ENCODE measurements at places on chromosomes 3 and 15.

DNA sequence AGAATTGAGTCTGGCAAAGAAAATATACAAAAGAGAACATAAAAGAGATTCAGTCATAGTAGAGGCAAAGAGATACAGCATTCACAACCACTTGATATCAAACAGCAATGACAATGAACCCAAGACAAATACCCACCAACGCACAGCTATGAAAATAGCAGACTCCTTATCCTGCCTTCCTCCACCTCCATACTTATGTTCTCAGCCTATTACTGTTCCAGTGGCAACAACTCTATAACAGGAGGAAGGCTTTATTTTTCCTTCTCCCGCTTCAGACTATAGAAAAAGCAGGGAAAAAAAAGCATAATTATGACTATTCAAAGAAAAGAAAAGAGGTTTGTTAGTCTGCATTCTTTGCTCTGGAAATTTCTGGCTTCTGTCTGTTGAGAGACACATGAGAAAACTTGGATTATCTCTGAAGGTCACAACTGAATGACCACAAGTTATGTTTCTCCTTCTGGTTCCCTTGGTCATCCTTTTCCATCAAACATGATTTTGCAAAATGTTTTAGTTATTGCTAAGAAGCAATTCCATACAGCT, 81.2 kb upstream of the PLXND1 start:
- no peak for DNase-seq

DNA sequence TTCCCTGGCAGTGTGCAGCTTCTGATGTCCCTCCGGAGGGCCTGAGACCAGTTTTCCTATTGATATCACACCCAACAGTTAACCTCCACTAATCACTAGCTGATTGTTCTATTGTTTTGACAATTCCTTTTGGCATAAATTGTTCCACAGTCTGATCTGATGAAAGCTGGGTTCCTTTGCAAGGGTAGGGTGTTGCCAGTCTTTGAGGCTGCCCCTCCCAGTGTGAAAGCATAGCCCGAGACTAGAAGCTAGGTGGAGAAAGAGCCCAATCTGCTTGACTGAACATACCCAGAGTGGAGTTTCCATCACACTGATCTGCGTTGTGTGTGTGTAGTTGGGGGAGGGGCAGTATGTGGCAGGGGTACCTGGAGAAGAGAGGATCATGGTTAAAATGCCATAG, 10.3 kb upstream of the PRICKLE2 start:
- no peak for DNase-seq

- DNase-seq = no peak
Measured at GRCh38 chr3:34650131-34650530, 851.7 kb downstream of the PDCD6IP start.

DNA sequence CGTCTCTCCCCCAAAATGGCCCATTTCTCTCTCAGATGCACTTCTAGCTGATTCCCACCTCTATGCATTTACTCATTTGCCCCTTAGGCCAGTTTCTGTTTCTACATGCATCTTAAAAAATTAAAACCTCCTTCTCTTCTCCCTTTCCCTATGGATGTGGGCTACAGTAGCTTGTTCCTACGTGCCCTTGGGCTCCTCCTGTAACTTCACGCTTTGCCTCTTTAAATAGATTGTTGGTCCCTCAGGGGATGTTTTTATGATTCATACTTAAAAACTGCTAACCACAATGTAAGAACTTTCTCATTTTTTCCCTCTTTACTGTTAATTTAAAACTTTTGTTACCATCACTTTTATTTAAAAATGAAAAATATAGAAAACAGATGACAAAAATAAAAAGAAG, 185.6 kb upstream of the MRPL3 start:
- DNase-seq = no peak

DNA sequence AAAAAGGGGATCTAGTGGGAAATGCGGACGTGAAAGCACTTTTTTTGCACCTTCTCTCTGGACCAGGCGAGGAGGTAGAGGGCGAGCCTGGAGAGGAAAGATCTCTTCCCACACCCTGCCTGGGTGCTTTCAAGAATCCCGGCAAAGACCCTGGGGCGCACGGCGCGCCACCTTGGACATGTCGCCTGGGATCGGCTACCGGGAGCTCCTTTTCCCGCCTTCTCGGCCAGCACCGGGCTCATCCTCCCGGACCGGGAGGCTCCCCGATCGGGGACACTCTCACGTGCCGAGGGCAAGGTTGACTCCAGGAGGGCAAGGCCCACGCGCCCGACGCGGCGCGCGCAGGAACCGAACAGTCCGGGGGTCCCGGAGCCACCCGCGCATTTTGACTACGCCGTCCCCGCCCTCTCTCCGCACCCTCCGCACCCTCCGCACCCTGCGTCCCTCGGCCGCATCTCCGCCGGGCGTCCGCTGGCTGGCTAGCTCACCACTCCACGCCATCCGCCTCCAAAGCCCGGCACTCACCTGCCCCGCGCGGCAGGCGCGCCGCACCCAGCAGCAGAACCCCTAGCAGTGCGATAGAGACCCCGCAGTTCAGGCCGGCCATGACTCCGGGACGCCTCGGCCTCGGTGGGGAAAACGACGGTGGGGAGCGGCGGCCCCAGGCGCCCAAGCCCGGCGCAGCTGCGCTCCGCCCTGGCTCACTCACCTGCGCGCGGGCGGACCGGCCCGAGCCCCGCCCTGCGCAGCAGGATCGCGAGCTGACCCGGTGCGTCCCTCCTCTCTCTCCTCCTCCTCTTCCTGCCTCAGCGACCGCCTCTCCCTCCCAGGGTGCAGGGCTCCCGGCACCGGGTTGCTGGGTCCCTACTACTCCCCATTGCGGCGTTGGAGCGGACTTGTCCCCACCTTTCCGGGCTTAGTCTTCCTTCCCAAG, at the start of gene CDCP1:
TSS of gene CDCP1 (minus strand) at position 698 of the 934 bp plus-strand sequence. CDS start at position 607, 91 bp downstream.
- no peak for DNase-seq

DNA sequence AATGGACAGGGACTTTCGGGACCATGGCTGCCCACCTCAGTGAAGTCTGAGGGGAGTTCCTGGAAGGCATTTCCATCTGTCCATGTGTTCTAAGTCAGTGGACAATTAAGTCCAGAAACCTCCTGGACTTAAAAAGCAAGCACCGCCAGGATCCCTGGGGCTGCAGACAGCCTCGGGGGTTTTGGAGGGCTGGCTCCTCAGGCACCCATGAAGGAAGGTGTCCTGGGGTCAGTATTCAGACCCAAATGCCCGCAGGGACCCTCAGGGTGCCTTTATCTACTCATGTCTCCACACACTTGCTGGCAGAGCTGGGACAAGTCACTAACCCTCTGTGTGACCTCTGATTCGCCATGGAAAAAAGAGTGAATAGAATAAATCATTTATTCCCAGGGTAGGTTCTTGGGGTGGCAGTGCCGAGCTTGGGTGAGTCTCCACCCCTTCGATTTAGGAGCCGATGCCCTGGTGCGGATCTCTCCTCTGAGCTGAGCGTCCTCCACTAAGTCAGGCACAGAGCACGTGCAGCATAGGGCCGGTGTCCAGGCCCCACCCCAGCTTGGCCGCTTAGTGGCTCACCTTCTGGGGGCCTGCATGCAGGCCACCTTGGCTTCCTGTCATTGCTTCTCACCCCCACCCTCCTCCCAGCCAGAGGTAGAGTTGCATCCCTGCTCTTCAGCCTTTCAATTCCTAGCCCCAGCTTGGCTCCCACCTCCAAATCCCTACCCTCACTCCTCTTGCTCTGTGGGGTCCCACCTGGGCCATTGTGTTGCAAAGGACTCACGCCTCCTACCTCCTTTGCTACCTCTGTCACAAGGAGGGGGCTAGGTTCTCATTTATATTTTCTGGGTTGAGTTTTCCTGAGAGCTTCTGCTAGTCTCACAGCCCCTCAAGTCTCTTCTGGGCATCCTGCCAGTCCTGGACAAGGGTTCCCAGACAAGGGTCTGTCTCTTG, 19.9 kb downstream of the SLC6A6 start:
- no peak for DNase-seq

DNA sequence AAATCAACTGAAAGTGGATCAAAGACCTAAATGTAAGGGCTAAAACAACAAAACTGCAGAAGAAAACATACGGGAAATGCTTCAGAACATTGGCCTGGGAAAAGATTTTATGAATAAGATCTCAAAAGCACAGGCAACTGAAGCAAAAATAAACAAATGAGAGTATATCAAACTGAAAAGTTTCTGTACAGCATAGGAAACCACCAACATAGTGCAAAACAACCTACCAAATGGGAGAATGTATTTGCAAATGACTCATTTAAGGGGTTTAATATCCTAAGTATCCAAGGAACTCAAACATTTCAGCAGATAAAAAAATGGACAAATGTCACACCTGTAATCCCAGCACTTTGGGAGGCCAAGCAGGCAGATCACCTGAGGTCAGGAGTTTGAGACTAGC, 489.1 kb downstream of the ROBO1 start:
- no peak for DNase-seq

DNA sequence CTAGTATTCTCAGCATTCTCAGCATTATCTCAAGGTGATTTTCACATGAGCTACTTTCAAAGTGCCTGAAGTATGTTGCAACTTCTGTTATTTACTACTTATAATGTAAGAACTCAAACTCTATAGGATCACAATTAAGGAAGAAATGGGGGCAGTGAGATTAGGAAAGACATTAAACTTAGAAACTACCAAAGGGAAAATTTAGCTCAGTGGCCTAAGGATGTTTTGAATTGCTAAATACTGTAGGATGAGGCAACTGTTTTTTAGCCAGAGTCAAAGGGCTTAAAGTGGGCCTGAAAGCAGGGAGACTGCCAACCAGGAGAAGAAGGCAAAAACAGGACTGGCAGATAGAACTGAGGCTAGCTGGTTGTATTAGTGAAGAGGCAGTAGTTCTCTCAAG, 55.5 kb upstream of the MBNL1 start:
- DNase-seq = no peak

DNA sequence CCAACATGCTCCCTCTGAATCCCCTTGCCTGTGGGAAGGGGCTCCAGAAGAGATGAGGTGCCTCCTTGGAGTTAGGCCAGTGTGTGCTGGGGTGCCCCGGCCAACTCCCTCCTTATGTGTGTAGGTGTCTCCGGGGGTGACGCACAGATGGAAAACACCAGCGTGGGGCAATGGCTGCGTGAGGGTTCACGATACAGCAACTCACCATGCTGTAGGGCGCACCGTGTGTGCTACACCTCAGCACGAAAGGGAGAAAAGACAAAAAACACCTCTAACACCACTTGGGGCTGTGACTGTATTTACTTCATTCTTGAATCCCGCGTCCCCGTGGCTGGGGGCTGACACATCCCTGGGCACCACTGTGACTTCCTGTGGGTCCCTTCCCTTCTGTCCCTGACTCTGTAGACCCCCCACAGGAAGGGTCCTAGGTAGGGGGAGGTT, 1.6 kb upstream of the CALML4 start:
- no peak for DNase-seq

DNA sequence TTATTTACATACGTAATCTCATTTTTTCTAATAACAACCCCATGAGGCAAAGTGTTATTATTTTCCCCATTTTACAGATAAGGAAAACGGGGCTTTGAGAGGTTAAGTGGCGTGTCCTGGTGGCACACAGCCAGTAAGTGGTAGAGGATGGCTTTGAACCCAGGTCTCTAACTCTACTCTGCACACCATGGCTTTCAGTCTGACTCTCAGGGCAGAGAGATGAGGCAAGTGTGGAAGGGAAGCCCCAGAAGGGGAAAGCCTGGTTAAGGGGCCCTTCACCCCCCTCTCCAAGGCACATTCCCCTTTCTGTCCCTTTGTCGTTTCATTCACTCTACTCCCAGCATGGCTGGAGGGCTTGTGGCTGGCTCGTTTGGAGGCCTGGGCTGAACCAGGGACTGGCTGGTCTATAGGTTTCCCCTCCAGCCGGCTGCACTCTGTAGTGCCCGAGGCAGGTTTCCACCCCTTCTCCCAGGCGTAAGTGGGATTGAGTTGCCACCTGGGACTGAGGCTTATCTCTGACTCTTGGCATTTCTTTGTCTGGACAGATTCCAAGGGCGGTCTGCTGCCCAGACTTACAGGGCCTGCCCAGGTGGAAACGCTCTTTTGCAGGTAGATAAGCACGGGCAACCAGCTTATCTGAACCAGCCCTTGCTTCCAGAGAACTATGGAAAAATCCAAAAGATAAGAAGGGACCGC, 12.1 kb downstream of the SEMA4B start:
- DNase-seq = no peak

- no peak for DNase-seq
Measured at GRCh38 chr15:35775471-35775870, 229.5 kb upstream of the DPH6 start.

DNA sequence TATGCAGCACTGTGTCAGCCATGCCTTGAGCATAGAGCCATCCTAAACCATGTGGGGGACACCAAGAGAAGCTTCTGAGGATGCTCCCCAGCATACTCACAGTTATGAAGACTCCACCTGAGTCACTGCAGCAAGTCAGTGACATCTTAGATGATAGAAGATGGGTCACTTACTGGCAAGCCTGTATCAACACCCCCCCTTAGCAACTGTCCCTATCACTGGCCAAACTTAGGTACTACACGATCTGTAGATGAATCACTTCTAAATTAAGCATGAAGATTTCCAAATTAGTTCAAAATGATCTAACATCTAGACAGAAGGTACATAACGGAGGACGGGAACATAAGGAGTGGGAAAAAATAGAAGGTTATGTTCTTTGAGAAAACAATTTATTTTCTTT, 13.2 kb upstream of the LMCD1 start:
- no peak for DNase-seq

GRCh38 chr3:37116998-37117397, 57.4 kb downstream of the LRRFIP2 start:
- DNase-seq = no peak

DNA sequence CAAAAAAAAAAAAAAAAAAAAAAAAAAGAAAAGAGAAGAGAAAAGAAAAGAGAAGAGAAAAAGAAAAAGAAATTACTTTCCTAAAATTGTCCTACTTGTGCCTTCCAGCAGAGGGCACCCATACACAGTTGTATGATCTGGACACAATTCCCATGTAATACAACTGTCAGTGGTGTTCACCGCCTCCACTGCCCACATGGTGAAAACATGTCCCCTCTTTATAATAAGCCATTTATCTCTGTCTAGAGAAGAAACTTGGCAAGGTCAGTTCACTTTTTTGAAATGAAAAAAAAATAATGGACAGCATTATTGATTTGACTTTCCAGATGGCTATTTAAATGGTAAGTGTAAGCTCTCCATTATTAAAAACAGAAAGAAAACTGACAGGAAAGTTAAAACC, 459.4 kb downstream of the GBE1 start:
- DNase-seq = no peak

DNA sequence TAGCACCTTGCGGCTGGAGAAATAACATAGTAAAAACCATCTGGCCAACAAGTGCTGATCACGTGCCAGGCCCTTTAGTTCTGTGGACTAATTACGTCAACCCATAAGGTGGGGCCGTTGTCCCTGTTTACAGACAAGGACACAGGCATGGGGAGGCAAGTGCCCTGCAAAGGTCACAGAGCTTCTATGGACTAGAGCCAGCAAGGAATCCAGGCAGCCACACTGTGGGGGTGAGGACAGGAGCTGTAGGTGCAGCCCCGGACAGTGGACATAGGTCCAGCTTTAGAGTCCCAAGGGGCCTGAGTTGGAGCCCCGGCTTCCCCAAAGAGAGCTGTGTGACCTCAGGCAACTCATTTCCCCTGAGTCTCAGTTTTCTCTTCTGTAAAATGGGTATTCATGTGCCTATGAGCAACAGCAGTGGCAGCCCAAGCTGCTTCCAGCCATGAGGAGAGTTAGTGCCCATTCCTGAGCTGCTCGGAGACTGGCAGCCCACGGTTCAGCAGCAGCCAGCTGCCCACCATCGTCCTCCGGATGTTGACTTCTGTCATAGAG, 13.9 kb downstream of the CHST13 start:
- DNase-seq = no peak

Measured in stimulated activated CD8-positive, alpha-beta memory T cell treated with anti-CD3 and anti-CD28 coated beads, Interleukin-7, amount 100 ng/mL, for 1 hour (primary cell).